ENCODE measurements at places on chromosomes 3 and 15.

DNA sequence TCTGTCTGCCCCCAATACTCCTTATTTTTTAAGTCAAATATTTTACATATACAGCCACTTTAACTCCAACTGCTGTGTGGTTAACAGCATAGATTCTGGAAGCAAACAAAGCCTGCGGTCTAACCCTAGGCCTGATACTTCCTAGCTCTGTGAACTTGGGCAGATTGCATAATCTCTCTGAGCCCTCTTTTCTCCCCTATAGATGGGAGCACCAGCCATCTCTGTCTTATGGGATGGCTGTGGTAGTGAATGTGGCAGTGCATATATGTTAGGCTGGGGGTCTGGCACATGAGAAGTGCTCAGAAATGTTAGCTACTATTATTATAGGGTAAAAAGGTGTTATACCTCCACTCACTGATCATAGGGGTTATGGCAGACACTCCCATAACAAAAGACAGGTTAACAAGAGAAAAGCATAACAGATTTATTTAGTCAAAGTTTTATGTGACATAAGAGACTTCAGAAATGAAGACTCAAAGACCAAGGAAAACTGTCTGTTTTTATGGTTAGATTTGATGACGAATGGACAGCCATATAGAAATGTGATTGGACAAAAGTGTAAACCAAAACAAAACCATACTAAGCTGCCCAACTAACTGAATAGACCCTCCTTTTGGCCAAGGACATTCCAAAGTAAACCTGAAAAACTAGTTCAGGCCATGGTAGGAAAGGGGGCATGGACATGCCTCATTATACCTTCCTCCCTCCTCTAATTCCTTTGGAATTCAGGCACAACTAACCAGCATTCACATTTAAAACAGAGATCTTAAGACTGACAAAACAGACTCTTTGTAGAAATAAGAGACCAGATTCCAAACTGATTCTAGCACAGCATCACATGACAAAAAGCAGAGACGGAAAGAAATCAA, 53.9 kb upstream of the DAZL start:
- H3K27ac ChIP-seq = no peak overlapping the region
- no peak for DNase-seq
- H3K4me1 ChIP-seq = no peaks in the 10 kb centered on the region
- no peak overlapping the region for H3K4me3 ChIP-seq

DNA sequence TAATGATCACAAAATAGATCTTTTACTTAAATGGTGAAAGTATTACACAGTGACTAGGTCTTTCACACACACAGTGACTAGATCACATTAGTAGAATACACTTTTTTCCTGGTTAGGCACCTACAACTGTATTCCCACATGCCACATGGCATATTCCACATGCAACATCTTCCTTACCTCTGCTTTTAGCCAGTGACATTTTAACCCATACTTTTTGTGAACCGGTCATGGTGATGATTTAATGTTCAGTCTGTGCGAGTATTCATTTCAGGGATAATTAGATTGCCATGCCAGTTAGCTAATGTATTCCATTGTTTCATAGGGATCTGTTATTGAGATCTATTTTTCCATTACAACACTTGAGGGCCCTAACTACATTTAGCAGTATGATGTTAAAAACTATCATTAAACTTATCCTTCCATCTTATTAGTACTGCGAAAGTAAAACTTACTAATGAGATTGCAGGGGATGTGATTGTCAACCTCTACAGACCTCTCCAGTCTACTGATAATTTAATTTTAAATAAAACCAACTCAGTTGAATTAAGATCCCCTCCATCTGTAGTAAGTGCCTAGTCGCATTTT, 28.3 kb downstream of the TSEN2 start:
- DNase-seq = no peak
- peaks cover 11% of the 10 kb centered on the region for H3K36me3 ChIP-seq
- H3K27ac ChIP-seq = no peak overlapping the region
- no peak overlapping the region for H3K4me3 ChIP-seq
- H3K4me1 ChIP-seq = no peaks in the 10 kb centered on the region

DNA sequence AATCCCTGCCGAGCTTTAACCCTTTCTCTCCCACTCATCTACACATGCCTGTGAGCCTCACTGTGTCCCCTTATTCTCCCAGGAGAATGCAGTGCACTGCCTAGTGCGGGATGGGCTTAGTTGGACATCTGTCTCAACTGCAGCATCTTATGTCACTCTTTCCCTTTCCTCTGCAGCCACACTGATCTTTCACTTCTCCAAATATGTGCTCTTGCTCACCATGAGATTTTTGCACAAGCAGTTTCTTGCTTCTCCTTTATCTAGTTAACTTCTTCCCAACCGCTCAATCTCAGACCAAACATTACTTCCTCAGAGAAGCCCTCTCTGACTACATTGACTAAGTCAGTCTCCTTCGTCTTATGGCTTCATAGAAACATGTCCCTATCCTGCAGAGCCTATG, 292.3 kb downstream of the KBTBD8 start:
- no peaks in the 10 kb centered on the region for H3K27me3 ChIP-seq
- H3K4me3 ChIP-seq = no peak overlapping the region
- DNase-seq = no peak
- no peaks in the 10 kb centered on the region for H3K4me1 ChIP-seq
- no peak overlapping the region for H3K27ac ChIP-seq
- H3K36me3 ChIP-seq = no peaks in the 10 kb centered on the region

DNA sequence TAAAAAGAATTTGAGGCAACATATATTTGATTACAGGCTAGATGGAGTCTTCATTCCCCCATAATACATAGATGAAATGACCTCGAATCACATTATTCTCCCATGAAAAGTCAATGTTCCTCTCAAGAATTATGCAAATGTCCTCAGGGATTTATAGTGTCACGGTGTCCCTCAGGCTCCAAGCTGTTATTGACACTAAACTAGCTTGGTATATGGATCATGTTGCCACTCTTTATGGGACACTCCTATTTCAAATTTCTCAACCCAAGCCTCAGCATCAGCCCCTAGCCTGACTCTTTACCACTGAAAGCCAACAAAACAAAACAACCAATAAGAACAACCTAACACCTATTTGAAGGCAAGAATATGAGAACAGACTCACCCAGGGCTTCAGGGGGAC, 139.8 kb downstream of the TPRG1 start:
- H3K4me1 ChIP-seq = no peaks in the 10 kb centered on the region
- H3K27me3 ChIP-seq = no peaks in the 10 kb centered on the region
- no peak overlapping the region for H3K4me3 ChIP-seq
- no peak overlapping the region for H3K27ac ChIP-seq

- H3K4me1 ChIP-seq = peaks cover 3% of the 10 kb centered on the region
- no peaks in the 10 kb centered on the region for H3K27me3 ChIP-seq
- H3K27ac ChIP-seq = no peak overlapping the region
- H3K4me3 ChIP-seq = no peak overlapping the region
- no peak for DNase-seq
Measured at GRCh38 chr3:155643581-155644165, 101.2 kb downstream of the PLCH1 start.

GRCh38 chr15:92322566-92323355, 70.9 kb upstream of the ST8SIA2 start:
- H3K4me3 ChIP-seq = no peak overlapping the region
- H3K36me3 ChIP-seq = no peaks in the 10 kb centered on the region

DNA sequence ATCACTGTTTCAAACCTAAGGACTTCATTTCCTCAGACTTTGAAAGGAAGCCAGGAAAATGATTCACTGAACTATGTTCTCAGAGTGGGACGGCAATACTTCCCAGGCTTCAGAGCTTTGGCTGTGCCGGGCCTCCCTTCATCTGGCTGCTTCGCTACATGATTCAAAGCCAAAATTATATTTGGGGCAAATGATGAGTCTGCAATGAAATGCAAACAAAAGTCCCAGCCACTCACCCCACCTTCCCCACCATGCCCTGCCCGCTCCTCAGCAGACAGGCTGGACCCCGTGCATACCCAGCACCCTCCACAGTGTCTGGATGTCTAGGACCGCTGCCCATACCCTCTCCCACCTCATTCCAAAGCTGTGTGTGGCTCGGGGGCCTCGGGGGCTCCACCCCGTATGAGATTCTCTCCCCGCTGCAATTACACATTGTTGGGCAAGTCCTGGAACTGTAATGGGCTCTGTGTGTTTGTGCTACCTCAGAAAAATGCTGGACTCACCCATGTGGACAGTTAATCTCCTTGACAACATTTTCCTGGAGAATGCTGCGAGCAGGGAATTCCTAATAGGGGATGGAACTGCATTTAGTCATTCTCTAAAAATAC, 32.2 kb downstream of the ATP10A start:
- peak overlapping the region; percentile 68 for H3K27ac ChIP-seq
- no peak overlapping the region for H3K4me3 ChIP-seq

GRCh38 chr3:139629033-139629432, 48.7 kb downstream of the NMNAT3 start:
- H3K4me3 ChIP-seq = no peak overlapping the region
- no peaks in the 10 kb centered on the region for H3K4me1 ChIP-seq
- DNase-seq = no peak
- no peaks in the 10 kb centered on the region for H3K27me3 ChIP-seq
- no peaks in the 10 kb centered on the region for H3K36me3 ChIP-seq
- no peak overlapping the region for H3K27ac ChIP-seq

- no peak for DNase-seq
Measured at GRCh38 chr3:150094150-150094933, 123.6 kb upstream of the PFN2 start.

- H3K4me1 ChIP-seq = peaks cover 16% of the 10 kb centered on the region
- H3K27ac ChIP-seq = peak overlapping the region; percentile 37
- no peak for DNase-seq
- no peaks in the 10 kb centered on the region for H3K36me3 ChIP-seq
- H3K27me3 ChIP-seq = no peaks in the 10 kb centered on the region
Measured at GRCh38 chr3:64220161-64220914, 4.9 kb downstream of the PRICKLE2 start.

GRCh38 chr3:37477711-37478487, 303.5 kb upstream of the LRRFIP2 start:
- no peaks in the 10 kb centered on the region for H3K27me3 ChIP-seq
- DNase-seq = no peak
- no peaks in the 10 kb centered on the region for H3K36me3 ChIP-seq
- H3K4me3 ChIP-seq = no peak overlapping the region

- H3K27me3 ChIP-seq = peaks cover 4% of the 10 kb centered on the region
- DNase-seq = no peak
- no peaks in the 10 kb centered on the region for H3K4me1 ChIP-seq
- no peak overlapping the region for H3K4me3 ChIP-seq
Measured at GRCh38 chr15:83077491-83078230, 10.6 kb upstream of the BTBD1 start.

- H3K4me3 ChIP-seq = no peak overlapping the region
- H3K27me3 ChIP-seq = no peaks in the 10 kb centered on the region
- H3K36me3 ChIP-seq = no peaks in the 10 kb centered on the region
- DNase-seq = peak; percentile 83
- no peak overlapping the region for H3K27ac ChIP-seq
Measured at GRCh38 chr3:54691289-54691771, 236.5 kb downstream of the LRTM1 start.

GRCh38 chr3:175260145-175260794, 401.1 kb downstream of the NAALADL2 start:
- no peak overlapping the region for H3K27ac ChIP-seq
- H3K4me1 ChIP-seq = no peaks in the 10 kb centered on the region
- no peak for DNase-seq
- H3K4me3 ChIP-seq = no peak overlapping the region
- no peaks in the 10 kb centered on the region for H3K27me3 ChIP-seq

GRCh38 chr3:14241716-14242115, 63.1 kb downstream of the LSM3 start:
- no peak for DNase-seq
- no peak overlapping the region for H3K4me3 ChIP-seq
- H3K27ac ChIP-seq = no peak overlapping the region
- no peaks in the 10 kb centered on the region for H3K4me1 ChIP-seq
- no peaks in the 10 kb centered on the region for H3K36me3 ChIP-seq

DNA sequence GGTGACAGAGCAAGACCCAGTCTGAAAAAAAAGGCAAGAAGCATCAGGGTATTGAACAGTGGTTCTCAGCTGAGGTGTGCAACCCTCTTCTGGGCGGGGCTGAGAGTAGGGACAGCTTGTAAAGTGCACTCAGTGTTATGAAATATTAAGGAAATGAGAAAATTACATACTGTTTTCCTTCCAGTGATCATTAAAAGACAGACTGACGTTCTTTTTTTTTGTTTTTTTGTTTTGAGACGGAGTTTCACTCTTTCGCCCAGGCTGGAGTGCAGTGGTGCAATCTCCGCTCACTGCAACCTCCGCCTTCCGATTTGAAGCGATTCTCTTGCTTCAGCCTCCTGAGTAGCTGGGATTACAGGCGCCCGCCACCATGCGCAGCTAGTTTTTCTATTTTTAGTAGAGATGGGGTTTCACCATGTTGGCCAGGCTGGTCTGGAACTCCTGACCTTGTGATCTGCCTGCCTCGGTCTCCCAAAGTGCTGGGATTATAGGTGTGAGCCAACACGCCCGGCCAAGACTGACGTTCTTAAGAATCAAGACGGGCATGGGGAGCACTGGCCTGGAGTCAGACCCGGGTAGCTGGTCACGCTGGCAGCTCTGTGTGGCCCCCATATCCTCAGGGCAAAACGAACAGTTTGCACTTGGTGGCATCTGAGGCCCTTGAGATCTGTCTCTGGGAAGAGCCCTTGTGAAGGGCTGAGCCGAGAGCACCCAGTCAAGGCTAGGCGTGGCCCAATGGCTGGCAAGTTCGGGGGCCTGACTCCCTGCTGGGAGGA, 11.4 kb downstream of the MAN2A2 start:
- H3K27me3 ChIP-seq = no peaks in the 10 kb centered on the region
- no peak for DNase-seq
- peaks cover 100% of the 10 kb centered on the region for H3K36me3 ChIP-seq
- H3K4me3 ChIP-seq = no peak overlapping the region
- H3K4me1 ChIP-seq = peaks cover 45% of the 10 kb centered on the region

GRCh38 chr15:42159381-42160015, 3.1 kb upstream of the PLA2G4F start:
- no peak overlapping the region for H3K4me3 ChIP-seq
- no peaks in the 10 kb centered on the region for H3K36me3 ChIP-seq
- no peaks in the 10 kb centered on the region for H3K27me3 ChIP-seq
- no peak for DNase-seq
- H3K4me1 ChIP-seq = peaks cover 2% of the 10 kb centered on the region
- peak overlapping the region; percentile 30 for H3K27ac ChIP-seq

- DNase-seq = no peak
- no peak overlapping the region for H3K4me3 ChIP-seq
- H3K4me1 ChIP-seq = no peaks in the 10 kb centered on the region
- no peaks in the 10 kb centered on the region for H3K36me3 ChIP-seq
Measured at GRCh38 chr15:89693696-89694095, 3.1 kb downstream of the WDR93 start.

- no peaks in the 10 kb centered on the region for H3K36me3 ChIP-seq
- no peaks in the 10 kb centered on the region for H3K27me3 ChIP-seq
- no peak overlapping the region for H3K27ac ChIP-seq
- peaks cover 13% of the 10 kb centered on the region for H3K4me1 ChIP-seq
- no peak for DNase-seq
Measured at GRCh38 chr3:52339612-52340011, 23.5 kb downstream of the DNAH1 start.

DNA sequence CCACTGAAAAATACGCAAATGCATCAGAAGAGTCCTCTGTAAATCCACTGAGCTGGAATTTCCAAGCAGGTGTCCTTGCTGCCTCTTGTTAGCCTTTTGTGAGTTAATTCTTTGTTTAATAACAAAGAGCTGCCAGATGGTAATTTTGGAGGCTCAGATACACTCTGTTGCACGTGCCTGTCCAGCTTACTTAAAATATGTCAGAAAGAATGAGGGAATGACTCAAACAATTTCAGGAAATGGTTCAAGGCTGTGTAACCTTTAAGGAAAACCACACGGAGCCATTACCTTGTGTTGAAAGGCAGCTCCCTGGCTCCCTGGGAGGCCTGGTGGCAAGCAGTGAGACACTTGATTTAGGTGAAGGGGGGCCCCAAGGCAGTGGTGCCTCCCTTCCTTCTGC, 302.2 kb upstream of the CTDSPL start:
- H3K4me1 ChIP-seq = peaks cover 21% of the 10 kb centered on the region
- H3K4me3 ChIP-seq = no peak overlapping the region
- H3K27me3 ChIP-seq = no peaks in the 10 kb centered on the region
- DNase-seq = no peak

Data from left lung (tissue), 14 donors.